ENCODE measurements at places on chromosomes 11 and 22.

GRCh38 chr11:6932145-6932544 is 5.9 kb downstream of the ZNF215 start:
- no peak for DNase-seq

DNA sequence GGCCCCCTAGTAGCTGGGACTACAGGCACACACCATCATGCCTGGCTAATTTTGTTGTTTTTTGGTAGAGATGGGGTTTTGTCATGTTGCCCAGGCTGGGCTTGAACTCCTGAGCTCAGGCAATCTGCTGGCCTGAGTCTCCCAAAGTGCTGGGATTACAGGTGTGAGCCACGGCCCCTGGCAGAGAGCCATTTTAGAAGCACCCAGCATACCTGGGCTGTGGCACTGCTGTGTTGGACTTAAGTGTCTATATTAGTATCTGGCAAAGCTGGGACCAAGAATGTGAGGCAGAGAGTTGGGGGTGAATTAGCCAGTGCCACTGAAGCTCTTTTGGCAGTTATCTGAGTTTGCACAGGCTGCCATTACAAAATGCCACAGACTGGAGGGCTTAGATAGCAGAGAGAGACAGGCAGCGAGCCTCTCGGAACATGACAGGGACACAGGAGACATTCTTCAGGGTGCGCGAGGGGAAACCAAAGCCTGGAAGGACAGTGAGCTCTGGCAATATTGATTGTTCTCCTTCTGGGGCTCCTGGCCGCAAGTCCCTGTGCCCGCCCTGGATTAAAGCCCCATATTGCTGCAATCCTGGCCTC is 87.7 kb upstream of the ALX4 start:
- no peak for DNase-seq

GRCh38 chr11:10394229-10395101 is 60.6 kb upstream of the AMPD3 start:
- DNase-seq: no peak

DNA sequence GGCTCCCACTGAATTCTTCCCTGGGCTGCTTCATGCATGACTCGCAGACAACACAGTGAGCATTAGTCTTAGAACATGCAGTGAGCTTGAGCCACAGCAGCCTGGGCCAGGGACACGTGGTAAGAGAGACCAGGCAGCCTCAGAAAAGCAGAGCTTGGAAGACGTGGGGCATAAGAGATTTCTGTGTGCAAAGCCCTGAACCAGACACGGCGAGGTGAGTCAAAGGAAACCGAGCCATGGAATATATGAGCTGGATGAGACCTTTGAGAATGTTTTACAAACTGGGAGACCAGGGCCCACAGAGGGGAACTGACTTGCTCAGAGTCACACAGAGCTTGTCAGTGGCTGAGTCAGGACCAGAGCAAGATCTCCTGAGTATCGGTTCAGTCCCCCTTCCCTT is 8.5 kb upstream of the FXYD6 start:
- no peak for DNase-seq

DNA sequence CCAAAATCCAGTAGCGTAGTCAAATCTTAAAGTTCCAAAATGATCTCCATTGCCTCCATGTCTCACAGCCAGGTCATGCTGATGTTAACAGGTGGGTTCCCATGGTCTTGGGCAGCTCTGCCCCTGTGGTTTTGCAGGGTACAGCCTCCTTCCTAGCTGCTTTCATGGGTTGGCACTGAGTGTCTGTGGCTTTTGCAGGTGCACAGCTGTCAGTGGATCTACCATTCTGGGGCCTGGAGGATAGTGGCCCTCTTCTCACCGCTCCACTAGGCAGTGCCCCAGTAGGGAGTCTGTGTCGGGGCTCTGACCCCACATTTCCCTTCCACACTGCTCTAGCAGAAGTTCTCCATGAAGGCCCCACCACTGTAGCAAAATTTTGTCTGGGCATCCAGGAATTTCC is 132.8 kb downstream of the KCNC1 start:
- no peak for DNase-seq

DNA sequence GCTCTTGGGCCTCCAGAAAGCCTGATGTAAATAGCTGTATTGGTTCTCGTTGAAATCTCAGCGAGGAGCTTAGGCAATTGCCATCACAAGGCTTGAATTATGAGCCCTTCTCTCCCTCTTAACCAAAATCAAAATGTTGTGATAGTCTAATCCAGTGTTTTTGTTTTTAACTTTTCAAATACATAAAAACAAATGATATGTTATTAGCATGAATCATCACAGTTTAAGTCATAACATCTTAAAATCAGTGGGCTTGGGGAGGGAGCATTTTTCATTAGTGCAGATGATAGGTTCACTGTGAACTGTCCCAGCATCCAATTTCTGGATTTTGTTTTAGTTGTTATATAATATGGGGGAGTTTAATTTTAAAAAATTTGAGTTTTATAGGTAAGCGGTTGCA is 48.9 kb upstream of the HORMAD2 start:
- no peak for DNase-seq

GRCh38 chr11:6640985-6641701 is 14.5 kb downstream of the DCHS1 start:
- DNase-seq: no peak

DNA sequence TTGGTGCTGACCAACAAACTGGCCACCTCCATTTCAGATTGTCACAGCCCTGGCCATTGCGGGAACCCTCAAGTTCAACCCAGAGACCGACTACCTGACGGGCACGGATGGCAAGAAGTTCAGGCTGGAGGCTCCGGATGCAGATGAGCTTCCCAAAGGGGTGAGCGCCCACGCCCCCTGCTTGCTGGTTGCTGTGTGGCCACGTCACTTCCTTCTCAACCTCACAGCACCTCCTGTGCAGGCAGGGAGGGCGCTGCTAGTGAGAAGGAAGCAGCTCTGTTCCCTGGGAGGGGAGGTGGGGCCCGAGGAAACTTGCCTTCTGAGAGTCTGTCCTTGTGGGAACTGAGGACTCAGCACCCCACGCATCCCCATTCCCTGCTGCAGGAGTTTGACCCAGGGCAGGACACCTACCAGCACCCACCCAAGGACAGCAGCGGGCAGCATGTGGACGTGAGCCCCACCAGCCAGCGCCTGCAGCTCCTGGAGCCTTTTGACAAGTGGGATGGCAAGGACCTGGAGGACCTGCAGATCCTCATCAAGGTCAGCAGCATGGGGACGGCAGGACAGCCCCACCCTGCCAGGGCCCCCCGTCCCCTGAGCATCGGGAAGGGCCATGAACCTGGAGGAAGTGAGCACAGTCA is 19.3 kb downstream of the POLR3H start:
- DNase-seq: no peak

DNA sequence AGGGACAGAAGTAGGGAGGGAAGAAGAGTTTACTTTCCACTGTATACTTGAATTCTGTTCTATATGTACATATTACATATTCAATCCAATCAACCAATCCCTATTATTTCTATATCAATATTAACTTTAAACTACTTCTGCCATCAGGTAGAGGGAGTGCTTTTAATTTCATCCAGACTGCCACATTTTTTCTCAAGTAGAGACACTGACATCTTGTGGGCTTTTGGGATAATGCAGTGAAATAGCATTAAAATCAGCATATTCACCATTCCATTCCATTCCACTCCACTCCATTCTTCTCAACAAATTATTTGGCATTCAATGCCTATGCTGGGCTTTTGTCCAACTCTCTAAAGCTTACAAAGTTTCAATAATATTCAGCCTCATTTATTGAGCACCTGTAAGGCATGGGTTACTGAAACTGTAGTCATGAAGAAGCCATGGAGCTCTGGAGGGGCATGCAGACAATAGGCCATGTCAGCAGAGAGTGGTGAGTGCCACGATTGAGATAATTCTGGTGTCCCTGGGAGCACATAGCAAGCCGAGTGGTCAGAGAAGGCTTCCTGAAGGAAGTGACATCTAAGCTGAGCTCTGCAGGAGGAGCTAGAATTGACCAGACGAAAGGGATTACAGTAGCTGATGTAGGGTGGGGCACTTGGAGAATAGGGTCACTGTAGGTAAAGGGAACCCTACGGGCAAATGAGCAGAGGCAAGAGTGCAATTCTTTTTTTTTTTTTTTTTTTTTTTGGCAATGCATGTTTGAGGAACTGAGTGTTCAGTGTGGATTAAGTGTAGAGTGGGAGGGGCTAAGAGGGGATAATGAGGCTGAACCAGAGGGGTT is 12.8 kb upstream of the CLPB start:
- no peak for DNase-seq

DNA sequence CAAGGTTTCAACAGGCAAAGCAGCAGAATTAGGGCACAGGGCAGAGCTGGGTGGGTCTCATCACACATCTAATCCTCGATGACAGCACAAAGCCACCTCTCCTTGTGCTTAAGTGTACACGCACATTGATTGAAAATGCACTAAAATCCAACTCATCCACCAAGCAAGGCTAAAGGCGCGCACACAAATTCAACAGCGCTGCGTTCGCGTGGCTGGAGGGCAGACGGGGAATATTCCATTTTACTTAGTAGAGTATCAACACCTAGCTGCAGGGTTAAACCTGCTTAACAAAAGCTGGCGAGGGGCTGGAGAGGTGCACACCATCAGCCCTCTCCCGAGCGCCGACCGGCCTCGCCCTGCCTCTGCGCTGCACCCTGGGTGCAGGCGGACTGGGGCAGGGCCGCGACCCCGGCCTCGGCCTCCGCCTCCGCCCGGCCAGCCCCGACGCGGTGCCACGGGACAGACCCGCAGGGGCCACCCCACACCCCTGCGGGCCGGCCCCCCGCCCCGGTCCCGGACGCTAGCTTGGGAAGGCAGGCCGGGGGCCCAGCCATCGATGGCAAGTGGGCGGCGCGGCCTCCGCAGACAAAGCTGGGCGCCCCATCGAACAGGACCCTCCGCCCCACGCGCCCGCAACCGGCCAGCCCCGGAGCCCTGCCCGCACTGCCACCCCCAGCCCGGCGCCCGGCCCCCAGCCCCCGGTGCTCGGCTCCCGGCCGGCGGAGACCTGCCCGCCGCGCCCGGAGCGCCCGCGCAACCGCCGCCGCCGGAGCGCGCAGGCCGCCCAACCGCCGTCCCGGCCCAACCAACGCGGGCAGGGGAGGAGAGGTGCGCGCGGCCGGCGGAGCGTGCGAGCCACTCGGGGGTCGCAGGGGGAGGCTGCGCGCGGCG is 929 bp downstream of the PRDM10 start:
- no peak for DNase-seq

DNA sequence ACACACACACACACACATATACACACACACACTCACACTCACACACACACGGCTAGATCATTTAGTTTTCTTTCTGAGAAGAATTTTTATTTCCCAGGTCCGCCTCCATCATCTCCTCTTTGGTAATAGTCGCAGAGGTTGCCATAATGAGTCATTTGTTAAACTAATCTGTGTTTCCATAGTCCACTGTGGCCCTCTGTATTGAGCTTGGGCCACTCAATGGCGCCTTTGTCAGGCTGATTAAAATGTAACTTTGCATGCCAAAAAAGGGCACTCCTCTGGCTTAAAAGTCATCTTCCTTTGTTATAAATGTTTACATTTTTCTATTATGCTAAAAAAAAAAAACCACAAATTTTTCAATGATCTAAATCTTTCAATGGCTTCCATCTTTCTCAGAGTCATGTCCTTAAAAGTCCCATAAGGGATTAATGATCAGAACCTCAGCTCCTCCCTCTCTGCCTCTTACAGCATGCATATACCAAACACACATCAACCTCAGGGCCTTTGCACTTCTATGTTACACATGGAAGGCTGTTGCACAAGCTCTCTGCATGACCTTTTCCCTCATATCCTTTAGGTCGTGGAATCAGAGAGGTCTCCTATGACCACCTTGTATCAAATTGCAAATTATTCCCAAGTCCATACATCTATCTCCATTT is 35.3 kb downstream of the EHF start:
- no peak for DNase-seq

GRCh38 chr11:7490054-7490453 is 4.7 kb downstream of the OLFML1 start:
- DNase-seq: no peak

DNA sequence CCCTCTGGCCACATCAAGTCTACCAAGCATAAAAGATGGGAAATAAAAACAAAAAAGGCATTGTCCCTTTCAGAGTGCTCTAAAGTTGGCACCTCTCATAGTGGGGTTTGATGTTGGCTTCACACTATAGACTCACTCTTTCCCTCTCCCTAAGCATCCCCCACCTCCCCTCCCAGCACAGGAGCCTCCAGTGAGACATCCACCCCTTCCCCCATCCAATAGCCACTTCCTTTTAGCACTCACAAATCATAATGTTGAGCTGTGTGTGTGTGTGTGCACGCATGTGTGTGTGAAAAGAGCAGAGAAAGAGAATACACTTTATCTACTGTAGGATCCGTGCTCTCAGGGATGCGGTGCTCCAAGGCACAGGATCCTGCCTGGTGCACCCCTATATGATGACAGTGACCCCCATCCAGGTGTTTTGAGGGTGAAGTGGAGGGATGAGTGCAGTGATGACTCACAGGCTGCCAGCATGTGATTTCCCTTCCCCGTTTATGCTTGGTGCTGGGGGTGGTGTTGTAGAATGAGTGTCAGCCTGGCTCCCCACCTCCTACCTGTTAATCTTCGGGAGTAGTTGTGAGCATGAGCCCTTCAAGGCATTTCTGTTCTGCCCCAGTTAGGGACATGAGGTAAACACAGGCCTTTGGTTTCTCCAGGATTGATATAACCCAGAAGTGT is 235.2 kb upstream of the B3GAT1 start:
- DNase-seq: no peak

DNA sequence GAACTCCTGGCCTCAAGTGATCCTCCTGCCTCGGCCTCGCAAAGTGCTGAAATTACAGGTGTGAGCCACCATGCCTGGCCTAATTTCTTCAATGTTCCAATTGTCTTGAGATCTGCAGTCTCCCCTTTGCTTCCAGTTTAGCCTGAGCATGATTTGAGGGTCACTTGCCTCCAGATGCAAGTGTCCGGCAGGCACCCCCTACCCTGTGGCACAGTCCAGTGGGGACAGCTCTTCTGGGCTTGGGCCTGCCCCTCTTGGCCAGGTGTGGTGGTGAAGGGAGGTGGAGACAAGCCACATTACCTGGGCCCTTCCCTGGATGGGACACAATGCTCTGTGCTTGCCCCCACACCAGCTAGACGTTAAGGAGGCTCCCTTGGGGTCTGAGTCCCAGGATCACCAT is 21.3 kb upstream of the CACNG2 start:
- no peak for DNase-seq

- DNase-seq: no peak
Measured at GRCh38 chr11:75768112-75768908, at the start of gene DGAT2. TSS of gene DGAT2 (plus strand) at chr11:75768778. CDS start at chr11:75768992, 214 bp downstream.

- DNase-seq: no peak
Measured at GRCh38 chr11:12008790-12009616, 577 bp upstream of the DKK3 start.

GRCh38 chr11:9823887-9824385 is 160.1 kb downstream of the SWAP70 start:
- DNase-seq: no peak

DNA sequence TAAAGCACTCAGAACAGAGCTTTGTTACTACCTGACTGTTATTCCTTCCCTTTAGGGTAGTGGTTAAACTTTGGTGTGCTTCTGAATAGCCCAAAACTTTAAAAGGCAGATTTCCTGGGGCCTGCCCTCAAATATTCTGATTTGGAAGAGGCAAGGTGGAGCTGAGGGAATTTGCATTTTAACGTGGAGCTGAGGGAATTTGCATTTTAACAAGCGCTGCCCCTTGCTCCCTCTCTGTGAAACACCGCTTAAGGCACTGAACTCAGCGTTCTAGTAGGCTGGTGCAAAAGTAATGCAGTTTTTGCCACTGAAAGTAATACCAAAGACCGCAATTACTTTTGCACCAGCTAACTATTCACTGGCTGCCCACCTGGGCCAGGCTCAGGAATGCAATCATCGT is 35.0 kb downstream of the TPST2 start:
- DNase-seq: no peak

GRCh38 chr11:27380771-27381170 is 17.8 kb upstream of the CCDC34 start:
- DNase-seq: no peak
